SK-N-SH (cell line): ENCODE measurements at places on chromosomes 12 and 14.

DNA sequence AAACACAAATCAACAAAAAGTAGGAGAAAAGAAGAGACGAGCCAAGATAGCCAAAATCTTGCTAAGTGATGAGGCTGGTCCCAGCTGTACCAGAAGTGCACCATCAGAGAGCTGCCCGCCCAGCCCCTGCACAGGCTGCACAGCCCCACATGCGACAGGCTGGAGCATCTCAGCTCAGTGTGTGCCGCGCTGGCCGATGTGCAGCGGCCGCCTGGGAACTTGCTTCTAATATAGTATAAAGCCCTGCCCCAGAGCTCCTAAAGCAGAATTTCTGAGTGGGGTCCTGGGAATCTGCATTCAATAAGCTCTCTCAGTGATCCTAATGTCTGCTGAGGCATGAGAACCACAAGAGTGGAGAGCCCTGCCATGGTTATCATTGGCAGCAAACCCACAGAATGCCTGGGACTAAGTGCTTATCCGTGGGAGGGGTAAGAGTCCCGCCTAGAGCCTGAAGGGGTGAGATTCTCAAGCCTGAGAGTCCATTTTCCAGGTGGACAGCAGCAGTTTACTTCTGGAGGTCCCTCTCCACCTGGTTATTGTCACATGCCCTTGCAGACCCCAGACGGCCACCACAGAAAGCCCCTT lies 171.6 kb downstream of the DPF3 start:
- no peak overlapping the region for H3K4me3 ChIP-seq
- no peaks in the 10 kb centered on the region; the same call in 1 of the 2 replicates for H3K4me1 ChIP-seq
- H3K27me3 ChIP-seq, result no peaks in the 10 kb centered on the region
- H3K36me3 ChIP-seq, result no peaks in the 10 kb centered on the region

GRCh38 chr14:23060536-23061260 lies 3.4 kb upstream of the CDH24 start:
- H3K36me3 ChIP-seq, result peaks cover 52% of the 10 kb centered on the region
- H3K4me3 ChIP-seq, result no peak overlapping the region
- no peaks in the 10 kb centered on the region for H3K27me3 ChIP-seq
- no peak for DNase-seq
- no peak overlapping the region for H3K27ac ChIP-seq

GRCh38 chr14:26200687-26201086 lies 397.1 kb downstream of the NOVA1 start:
- H3K27ac ChIP-seq, result peak overlapping the region; percentile 63
- no peaks in the 10 kb centered on the region for H3K36me3 ChIP-seq
- no peaks in the 10 kb centered on the region for H3K4me1 ChIP-seq
- no peak for DNase-seq
- peaks cover 50% of the 10 kb centered on the region for H3K27me3 ChIP-seq

GRCh38 chr12:19464192-19464580 lies 24.9 kb downstream of the AEBP2 start:
- H3K36me3 ChIP-seq, result 0 out of 2 replicates have a peak, but pooled peaks cover 10% of the 10 kb centered on the region
- no peaks in the 10 kb centered on the region for H3K27me3 ChIP-seq
- no peak overlapping the region for H3K27ac ChIP-seq
- DNase-seq, result no peak
- H3K4me1 ChIP-seq, result peaks cover 3% of the 10 kb centered on the region
- H3K4me3 ChIP-seq, result no peak overlapping the region

- no peak overlapping the region for H3K4me3 ChIP-seq
- H3K27ac ChIP-seq, result no peak overlapping the region
- H3K27me3 ChIP-seq, result no peaks in the 10 kb centered on the region
- DNase-seq, result no peak
- no peaks in the 10 kb centered on the region for H3K4me1 ChIP-seq
These were observed 71.3 kb downstream of the FLRT2 start for GRCh38 chr14:85601246-85601645.

- H3K4me3 ChIP-seq, result no peak overlapping the region
- DNase-seq, result no peak
- H3K36me3 ChIP-seq, result peaks cover 31% of the 10 kb centered on the region
- H3K4me1 ChIP-seq, result no peaks in the 10 kb centered on the region; the same call in 1 of the 2 replicates
- no peak overlapping the region for H3K27ac ChIP-seq
- H3K27me3 ChIP-seq, result no peaks in the 10 kb centered on the region
These were observed 185.3 kb upstream of the BCL2L14 start for GRCh38 chr12:11885261-11886038.

DNA sequence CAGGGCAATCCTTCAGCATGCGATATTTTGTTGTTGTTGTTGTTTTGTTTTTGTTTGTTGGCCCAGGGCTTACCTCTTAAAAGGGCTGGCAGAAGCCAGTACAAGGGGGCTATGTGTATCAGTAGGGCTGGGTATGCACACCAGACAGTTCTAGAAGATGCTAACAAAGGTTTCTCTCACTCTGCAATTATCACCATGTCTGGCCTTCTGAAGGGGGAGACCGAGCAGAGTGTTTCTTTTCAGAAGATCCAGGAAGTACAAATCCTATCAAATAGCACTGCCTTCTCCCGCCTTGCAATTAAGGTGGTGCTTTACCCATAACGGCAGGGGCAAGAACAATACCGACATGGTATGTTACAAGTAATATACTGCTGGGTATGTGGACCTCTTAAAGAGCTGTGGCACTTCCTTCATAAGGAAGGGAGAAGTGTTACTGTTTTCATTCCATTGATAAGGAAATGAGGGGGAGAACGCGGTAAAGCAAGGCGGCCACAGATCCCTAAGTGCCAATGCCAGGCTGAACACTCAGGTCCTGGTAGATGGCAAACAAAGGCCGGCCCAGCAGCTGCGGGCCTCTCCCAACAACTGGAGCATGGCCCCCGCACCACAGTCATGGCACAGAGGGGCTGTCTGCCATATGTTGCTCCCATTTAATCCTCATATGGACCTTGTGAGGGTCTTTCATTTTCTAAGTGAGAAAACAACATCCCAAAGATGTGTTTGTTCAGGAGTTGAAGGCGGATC lies 19.2 kb upstream of the CACNA2D4 start:
- no peaks in the 10 kb centered on the region for H3K27me3 ChIP-seq
- peaks cover 53% of the 10 kb centered on the region for H3K4me1 ChIP-seq
- no peak for DNase-seq
- no peak overlapping the region for H3K4me3 ChIP-seq
- no peak overlapping the region for H3K27ac ChIP-seq

GRCh38 chr14:36315159-36315853 lies 5.1 kb downstream of the MBIP start:
- no peak for DNase-seq
- no peaks in the 10 kb centered on the region for H3K27me3 ChIP-seq
- H3K27ac ChIP-seq, result no peak overlapping the region
- peaks cover 8% of the 10 kb centered on the region; the same call in 1 of the 2 replicates for H3K4me1 ChIP-seq

- no peaks in the 10 kb centered on the region for H3K27me3 ChIP-seq
- no peak overlapping the region for H3K4me3 ChIP-seq
- H3K36me3 ChIP-seq, result no peaks in the 10 kb centered on the region
These were observed 482.2 kb downstream of the SLC16A7 start for GRCh38 chr12:60078026-60078425.

GRCh38 chr14:101585211-101585610 lies 23.9 kb downstream of the DIO3 start:
- H3K4me3 ChIP-seq, result no peak overlapping the region
- H3K27ac ChIP-seq, result no peak overlapping the region
- no peaks in the 10 kb centered on the region for H3K27me3 ChIP-seq
- DNase-seq, result no peak

- peak overlapping the region; percentile 24; the same call in 1 of the 2 replicates for H3K27ac ChIP-seq
- no peaks in the 10 kb centered on the region for H3K27me3 ChIP-seq
- no peak overlapping the region for H3K4me3 ChIP-seq
- DNase-seq, result peak; percentile 33
- H3K36me3 ChIP-seq, result peaks cover 21% of the 10 kb centered on the region
These were observed 126.1 kb downstream of the GCH1 start for GRCh38 chr14:54776361-54777001.

GRCh38 chr14:67199016-67199415 lies 9.8 kb downstream of the GARIN2 start:
- H3K27me3 ChIP-seq, result no peaks in the 10 kb centered on the region
- H3K27ac ChIP-seq, result no peak overlapping the region
- no peaks in the 10 kb centered on the region for H3K4me1 ChIP-seq
- H3K36me3 ChIP-seq, result no peaks in the 10 kb centered on the region

GRCh38 chr14:73829526-73830431 lies 21.9 kb upstream of the PTGR2 start:
- no peak overlapping the region for H3K4me3 ChIP-seq
- no peak overlapping the region for H3K27ac ChIP-seq
- no peaks in the 10 kb centered on the region for H3K36me3 ChIP-seq
- peaks cover 8% of the 10 kb centered on the region; the same call in 1 of the 2 replicates for H3K4me1 ChIP-seq

- peaks cover 19% of the 10 kb centered on the region for H3K4me1 ChIP-seq
- no peak for DNase-seq
- no peaks in the 10 kb centered on the region for H3K36me3 ChIP-seq
- no peak overlapping the region for H3K4me3 ChIP-seq
- H3K27ac ChIP-seq, result peak overlapping the region; percentile 95
These were observed 10.4 kb upstream of the PTHLH start for GRCh38 chr12:27982951-27983350.

DNA sequence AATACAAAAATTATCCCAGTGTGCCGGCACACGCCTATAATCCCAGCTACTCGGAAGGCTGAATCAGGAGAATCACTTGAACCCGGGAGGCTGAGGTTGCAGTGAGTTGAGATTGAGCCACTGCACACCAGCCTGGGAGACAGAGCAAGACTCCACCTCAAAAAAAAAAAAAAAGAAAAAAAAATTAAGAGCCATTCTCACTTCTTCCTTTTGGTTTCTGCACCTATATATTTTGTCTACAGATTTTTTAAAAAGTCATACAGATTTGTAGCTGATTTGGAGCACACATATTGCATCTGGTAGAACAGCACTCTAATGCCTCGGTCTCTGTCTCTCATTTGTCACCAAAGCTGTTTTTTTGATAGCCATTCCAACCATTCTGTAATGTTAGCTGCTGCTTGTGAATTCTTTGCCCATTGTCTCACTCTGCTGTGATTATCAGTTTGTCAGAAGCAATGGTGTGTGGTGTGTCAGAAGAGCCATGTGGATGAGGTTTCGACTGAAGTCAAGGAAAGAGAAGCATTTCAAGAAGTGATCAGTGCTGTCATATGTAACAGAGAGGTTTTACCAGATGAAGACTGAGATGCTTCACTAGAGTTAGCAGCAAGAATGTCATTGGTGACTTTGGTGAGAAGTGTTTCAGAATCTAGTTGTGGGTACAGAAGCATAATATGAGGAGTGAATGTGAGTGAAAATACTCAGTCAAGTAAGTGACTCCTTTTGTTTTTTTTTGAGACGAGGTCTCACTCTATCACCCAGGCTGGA lies 8.7 kb upstream of the KTN1 start:
- peaks cover 1% of the 10 kb centered on the region; the same call in 1 of the 2 replicates for H3K36me3 ChIP-seq
- no peak overlapping the region for H3K27ac ChIP-seq
- H3K4me1 ChIP-seq, result no peaks in the 10 kb centered on the region

- H3K27ac ChIP-seq, result no peak overlapping the region
- no peaks in the 10 kb centered on the region for H3K36me3 ChIP-seq
- DNase-seq, result no peak
- no peak overlapping the region for H3K4me3 ChIP-seq
These were observed 13.7 kb upstream of the ALX1 start for GRCh38 chr12:85266356-85266755.

DNA sequence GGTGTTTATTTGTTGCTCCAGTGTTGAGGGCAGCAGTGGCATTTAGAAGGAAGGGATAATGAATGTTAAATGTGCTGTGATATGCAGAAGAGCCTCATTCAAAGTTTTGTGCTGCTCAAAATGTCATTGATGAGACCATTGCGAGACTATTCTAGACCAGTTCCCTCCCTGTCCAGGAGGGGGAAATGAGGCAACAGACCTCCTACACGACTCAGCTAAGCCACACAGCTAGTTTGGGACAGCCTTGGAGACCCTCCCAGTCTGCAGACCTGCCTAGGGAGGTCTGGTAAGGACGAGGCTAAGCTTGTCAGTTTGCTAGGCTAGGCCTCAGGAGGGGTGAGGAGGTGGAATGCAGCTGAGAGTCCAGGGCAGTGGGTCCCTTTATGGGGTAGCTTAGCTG lies 116.0 kb downstream of the NRXN3 start:
- H3K4me3 ChIP-seq, result no peak overlapping the region
- H3K36me3 ChIP-seq, result no peaks in the 10 kb centered on the region
- H3K4me1 ChIP-seq, result no peaks in the 10 kb centered on the region
- H3K27me3 ChIP-seq, result no peaks in the 10 kb centered on the region

- no peaks in the 10 kb centered on the region for H3K27me3 ChIP-seq
- peaks cover 12% of the 10 kb centered on the region for H3K4me1 ChIP-seq
- H3K36me3 ChIP-seq, result peaks cover 12% of the 10 kb centered on the region
- no peak overlapping the region for H3K4me3 ChIP-seq
These were observed 259.6 kb downstream of the ERC1 start for GRCh38 chr12:1250641-1251040.

DNA sequence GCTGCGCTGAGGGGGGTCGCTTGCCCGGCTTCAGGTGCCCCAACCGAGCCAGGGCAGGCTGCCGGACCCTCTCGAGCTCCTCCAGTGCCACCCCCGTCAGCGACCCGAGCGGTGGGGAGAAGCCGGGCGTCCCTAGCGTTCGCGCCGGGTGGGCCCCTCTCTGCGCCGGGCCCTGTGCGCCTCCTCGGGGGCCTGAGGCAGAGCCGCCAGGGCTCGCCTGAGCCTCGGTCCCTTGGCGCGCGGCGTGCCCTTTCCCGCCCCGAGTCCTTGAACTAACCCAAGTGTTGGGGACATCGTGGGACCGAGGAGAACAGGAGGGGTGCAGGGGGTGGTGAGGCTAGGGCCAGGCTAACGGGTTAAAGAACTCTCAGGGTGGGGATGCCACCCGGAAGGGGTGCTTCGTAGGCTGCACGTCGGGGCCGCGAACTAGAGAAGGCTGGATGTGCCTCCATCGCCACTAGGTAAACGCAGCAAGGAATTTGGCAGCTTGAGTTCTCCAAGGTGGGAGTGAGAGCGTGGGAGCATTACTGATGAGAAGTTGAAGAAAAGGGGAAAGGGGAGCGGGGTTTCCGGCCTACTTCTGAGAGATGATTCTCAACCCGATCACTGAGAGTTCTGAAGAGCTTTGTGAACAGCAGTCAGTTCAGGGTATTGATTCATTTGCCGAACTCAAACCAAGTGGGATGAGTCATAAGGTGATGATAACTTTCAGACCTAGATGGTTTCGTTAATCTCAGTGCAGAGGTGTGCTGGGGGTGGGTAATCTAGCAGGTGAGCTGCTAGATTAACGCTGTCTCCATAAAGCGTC lies 618 bp downstream of the RNF34 start:
- peak overlapping the region; percentile 84 for H3K27ac ChIP-seq
- H3K4me1 ChIP-seq, result peaks cover 8% of the 10 kb centered on the region; the same call in 1 of the 2 replicates
- peak; percentile 69 for DNase-seq
- H3K36me3 ChIP-seq, result peaks cover 19% of the 10 kb centered on the region

- no peaks in the 10 kb centered on the region; the same call in none of the 2 replicates for H3K4me1 ChIP-seq
- no peaks in the 10 kb centered on the region for H3K27me3 ChIP-seq
- no peak overlapping the region for H3K27ac ChIP-seq
- no peaks in the 10 kb centered on the region for H3K36me3 ChIP-seq
- DNase-seq, result no peak
- H3K4me3 ChIP-seq, result no peak overlapping the region
These were observed 259.6 kb upstream of the TMTC1 start for GRCh38 chr12:30043151-30043847.

GRCh38 chr12:45914090-45914489 lies 76.3 kb downstream of the SCAF11 start:
- H3K27ac ChIP-seq, result no peak overlapping the region; the same call in 1 of the 2 replicates
- DNase-seq, result no peak
- H3K36me3 ChIP-seq, result peaks cover 12% of the 10 kb centered on the region
- no peak overlapping the region for H3K4me3 ChIP-seq

- no peak overlapping the region for H3K27ac ChIP-seq
- DNase-seq, result no peak
- no peaks in the 10 kb centered on the region for H3K27me3 ChIP-seq
- H3K36me3 ChIP-seq, result no peaks in the 10 kb centered on the region
These were observed 43.8 kb downstream of the FOXN3 start for GRCh38 chr14:89373185-89373584.
